ENCODE measurements at places on chromosomes 16 and 17.

- no peak for DNase-seq
Measured at GRCh38 chr17:57953705-57954396, 1.4 kb downstream of the CUEDC1 start.

DNA sequence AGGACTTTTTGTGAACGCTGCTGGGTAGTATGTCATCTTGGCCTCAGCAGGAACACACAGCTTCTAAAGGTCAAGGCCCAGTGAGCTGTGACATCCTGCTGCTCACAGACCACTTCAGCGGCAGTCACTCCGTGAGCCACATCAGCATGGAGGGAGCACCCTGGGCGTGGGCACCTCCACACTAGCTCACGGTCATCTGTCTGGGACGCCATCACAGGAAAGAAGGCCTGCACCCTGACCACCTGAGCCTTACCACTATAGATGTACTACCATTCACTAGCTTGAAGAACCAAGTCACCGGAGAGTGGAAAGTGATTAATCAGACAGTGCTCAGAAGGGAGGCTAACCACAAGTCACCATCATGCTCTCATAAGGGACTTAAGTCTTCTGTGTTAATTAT, 3.3 kb downstream of the AXIN1 start:
- no peak for DNase-seq

- DNase-seq = no peak
Measured at GRCh38 chr16:89354325-89354724, 136.0 kb downstream of the ANKRD11 start.

DNA sequence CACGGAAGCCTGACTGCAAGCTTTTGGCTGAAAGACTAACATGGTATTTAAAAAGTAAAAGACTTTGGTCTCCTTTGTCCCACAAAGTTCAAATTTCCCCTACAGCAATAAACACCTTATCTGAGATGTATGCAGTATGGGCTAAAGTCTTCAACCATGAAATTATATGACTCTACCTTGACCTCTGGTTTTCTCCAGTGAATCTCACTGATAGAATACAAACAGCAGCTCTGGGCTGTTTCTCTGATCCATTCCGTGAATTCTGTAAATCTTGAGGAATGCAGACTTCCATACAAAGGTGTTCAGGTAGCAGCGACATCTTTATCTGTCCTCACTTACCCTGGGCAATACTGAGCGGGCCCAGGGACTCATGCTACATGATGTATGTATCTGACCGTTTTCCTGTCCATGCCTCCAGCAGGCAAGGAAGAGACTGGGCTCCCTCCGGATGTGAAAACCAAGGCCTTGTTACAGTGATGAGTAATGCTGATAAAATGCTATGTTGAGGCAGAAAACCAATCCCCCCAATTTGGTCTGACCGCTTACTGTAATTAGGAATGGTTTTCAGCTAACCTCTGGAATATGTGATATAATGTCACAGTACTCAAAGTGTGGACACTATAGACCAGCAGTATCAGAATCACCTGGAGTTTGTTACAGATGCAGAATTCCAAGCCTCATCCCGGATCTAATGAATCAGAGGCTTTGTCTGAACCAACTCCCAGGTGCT, 589.8 kb downstream of the HS3ST4 start:
- DNase-seq = no peak

DNA sequence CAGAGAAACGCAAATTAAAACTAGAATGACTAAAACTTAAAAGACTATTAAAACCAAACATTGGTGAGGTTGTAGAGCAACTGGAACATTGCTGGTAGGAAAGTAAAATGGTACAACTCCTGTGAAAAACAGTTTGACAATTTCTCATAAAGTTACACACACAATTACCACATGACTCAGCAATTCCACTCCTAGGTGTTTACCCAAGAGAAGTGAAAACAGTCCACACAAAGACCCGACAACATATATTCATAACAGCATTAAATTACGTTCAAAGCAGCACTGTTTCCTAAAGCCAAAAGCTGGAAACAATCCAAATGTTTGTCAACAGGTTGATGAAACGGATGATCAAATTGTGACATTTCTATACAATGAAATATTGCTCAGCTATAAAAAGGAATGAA, 26.5 kb upstream of the ALOX12 start:
- no peak for DNase-seq

GRCh38 chr17:79741751-79742588, 11.2 kb downstream of the ENPP7 start:
- DNase-seq = peak; percentile 96

GRCh38 chr16:80680839-80681238, 123.6 kb downstream of the CDYL2 start:
- DNase-seq = no peak

DNA sequence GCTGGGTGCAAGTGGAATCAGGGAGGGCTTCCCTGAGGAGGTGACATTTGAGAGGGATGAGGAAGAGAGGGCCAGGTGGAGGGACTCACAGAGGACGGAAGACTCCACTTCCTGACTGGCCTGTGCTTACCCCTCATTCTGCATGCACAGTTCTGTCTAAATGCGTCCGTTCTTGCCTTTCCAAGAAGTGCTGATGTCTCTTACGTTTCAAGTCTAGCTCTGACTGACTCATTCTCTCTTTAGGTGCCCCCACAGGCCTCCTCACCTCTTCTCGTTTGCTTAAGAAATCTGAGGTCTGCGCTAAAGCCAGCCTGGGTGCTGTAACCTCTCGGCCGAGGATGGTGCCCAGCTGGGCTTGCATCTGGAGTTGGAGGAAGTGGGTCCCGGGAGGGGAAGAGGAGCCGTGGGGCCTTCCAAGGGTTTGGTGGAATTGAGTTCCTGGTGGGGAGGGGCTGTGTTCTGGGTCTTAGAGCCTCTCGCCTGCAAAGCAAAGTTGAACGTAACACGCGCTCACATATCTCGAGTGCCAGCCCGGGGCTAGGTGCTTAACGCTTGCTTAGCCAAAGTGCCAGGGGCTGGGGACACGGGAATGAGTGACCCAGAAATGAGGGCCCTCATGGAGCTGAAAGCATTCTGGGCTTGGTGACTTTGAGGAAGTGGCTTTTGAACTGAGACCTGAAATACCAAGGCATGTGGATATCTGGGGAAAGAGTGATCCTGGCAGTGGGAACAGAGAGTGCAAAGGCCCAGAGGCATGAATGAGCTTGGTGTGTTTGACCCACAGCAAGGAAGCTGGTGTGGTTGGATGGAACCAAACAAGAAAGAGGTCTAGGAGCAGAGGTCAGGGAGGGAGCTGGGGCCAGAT, 4.8 kb downstream of the IL4R start:
- DNase-seq = no peak

DNA sequence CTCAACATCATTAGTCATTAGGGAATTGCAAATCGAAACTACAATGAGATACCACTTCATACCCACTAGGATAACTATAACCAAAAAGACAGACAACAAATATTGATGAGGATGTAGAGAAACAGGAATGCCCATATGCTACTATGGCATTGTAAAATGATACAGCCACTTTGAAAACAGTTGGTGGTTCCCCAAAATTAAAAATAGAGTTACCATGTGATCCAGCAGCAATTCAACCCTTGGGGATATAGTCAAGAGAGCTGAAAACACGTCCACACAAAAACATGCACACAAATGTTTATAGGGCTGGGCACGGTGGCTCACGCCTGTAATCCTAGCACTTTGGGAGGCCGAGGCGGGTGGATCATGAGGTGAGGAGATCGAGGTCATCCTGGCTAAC, 10.0 kb upstream of the PECAM1 start:
- no peak for DNase-seq

- DNase-seq = no peak
Measured at GRCh38 chr16:78920621-78921020, 679.9 kb downstream of the MAF start.

GRCh38 chr17:82477934-82478333, 19.4 kb downstream of the NARF start:
- no peak for DNase-seq

- DNase-seq = no peak
Measured at GRCh38 chr17:14094676-14095601, 25.6 kb downstream of the COX10 start.

- no peak for DNase-seq
Measured at GRCh38 chr17:74921769-74922168, 1.3 kb downstream of the USH1G start.

DNA sequence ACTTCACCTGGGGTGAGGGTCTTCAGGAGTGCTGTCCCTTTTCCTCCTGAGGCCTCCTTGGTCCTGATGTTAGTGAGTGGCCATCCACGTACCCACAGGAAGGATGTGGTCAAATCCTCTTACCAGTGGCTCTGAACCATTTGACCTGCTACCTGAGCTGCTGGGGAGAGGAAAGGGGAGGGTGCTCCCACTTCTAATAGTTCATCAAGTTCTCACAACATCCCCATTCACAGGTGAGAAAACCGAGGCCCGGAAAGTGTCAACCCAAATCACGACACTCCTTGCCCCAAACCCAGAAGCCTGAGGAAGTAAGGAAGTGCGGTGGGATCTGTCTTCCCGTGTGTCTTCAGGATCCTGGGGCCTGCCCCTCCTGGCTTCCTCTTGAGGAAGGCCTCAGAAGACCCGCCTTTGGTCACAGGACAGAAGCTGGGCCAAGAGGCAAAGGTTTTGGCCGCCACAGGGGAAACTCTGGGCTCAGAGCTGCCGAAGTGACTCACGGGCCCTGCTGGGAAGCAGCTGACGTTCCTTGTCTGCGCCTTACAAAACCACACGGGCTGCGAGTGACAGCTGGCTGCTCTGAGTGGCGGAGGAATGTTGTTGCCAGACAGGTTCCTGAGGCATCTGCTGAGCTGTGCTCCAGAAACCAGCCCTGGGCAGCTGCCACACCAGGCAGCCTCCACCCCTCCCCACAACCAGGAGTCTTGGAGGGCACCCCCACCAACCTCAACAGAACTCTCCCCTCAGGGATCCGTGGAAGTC, 13.9 kb upstream of the KIFC3 start:
- DNase-seq = no peak

DNA sequence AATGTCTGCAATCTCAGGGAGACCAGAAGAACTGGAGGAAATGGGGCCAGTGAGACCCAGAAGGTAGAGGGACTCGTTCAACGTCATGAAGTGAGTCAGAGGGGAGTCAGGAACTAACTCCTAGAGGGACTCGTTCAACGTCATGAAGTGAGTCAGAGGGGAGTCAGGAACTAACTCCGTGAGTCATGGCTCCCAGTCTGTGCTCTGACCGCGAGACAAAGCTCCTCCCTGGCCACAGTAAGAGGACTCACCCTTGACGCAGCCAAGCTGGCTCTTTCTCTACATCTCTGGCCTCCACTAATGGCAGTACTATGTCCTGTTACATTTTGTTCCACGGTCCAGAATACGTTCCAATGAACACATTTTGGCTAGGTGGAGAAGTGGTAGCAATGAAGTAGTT, 902.5 kb downstream of the KCNJ2 start:
- DNase-seq = no peak

GRCh38 chr16:12317856-12318537, 341.5 kb downstream of the SNX29 start:
- DNase-seq = no peak

DNA sequence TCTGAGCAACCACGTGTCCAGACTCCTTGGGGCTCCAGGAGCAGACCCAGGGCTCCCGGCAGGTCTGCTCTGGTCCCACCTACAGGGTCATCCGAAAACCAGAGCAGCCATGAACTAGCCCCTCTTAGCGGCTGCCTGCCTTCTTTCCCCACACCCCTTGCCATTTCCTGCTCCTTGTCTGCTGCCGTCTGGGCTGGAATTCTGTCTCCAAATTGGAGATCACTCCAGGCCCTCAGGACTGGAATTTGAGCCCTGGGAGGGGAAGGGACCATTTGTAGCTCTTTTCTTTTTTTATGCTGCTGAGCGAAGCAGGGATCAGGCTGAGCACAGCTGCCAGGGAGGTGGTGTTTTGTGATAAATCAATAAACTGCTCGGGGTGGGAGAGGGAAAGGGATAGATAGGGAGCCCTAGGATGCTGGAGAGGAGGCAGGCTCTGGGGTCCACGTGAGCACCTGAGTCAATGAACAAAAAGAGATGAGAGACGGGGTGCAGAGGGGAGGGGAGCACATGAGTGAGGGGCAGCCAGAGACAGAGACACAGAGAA, 257.5 kb downstream of the ENGASE start:
- no peak for DNase-seq

All from neural crest cell (in vitro differentiated cells).